ENCODE measurements at places on chromosomes 6 and 20.

DNA sequence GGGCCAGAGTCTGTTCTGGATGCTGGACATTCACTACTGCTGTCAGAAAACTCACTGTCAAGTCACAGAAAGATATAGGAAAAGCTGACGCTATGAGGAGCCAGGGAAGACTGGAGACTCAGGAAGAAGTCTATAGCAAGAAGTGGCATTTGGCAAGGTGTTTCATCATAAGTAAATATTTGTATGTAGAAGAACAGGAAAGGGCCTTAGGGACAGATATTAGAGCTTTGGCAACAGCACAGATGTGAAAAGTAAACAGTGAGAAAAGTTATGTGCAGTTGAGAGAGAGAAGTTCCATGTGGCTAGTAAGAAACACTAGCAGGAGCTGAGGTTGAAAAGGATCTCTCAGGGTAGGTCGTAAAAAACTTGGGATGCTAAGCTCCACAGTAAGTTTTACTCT lies 868.9 kb downstream of the PHF3 start:
- DNase-seq = no peak

DNA sequence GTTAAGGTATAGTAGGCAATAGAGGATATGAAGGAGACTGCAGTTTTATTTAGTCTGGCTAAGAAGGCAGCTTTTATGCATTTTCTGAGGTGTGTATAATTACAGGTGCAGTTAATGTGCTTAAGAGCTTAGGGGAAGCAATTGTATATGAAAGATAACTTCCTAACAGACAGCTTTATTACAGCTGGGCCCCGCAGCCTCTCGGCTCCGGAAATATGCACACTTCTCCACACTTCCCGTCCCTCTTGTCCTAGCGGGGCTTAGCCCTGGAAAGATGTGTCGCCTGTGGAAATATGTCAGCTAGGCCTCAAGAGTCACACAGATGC lies 178.4 kb upstream of the ARID1B start:
- no peak for DNase-seq

GRCh38 chr6:107661291-107661690 lies 162.8 kb downstream of the SCML4 start:
- DNase-seq = no peak

DNA sequence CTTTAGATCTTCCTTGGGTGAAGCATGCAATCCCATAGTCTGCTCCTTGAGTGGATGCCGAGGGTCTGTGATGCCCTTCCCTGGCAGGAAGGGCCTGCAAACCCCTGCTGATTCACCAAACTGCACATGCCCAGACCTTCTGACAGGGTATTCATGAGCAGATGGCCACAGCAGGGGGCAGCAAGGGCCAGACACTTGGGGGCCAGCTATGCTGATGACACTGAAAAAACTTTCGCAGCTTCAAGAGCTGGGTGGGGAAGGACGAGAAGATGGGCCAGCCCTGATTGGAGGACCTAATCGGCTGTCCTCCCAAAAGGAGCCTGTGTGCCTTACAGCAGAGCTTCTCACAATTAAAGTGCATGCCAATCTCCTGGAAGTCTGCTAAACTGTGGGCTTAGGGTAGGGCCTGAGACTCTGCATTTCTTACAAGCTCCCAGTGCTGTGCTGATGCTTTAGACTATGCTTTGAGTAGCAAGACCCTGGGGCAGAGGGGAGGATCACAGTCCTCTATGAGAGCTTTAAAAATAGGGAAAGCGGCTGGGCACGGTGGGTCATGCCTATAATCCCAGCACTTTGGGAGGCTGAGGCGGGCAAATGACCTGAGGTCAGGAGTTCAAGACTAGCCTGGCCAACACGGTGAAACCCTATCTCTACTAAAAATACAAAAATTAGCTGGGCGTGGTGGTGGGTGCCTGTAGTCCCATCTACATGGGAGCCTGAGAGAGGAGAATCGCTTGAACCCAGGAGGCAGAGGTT lies 15.2 kb upstream of the GDAP1L1 start:
- no peak for DNase-seq

DNA sequence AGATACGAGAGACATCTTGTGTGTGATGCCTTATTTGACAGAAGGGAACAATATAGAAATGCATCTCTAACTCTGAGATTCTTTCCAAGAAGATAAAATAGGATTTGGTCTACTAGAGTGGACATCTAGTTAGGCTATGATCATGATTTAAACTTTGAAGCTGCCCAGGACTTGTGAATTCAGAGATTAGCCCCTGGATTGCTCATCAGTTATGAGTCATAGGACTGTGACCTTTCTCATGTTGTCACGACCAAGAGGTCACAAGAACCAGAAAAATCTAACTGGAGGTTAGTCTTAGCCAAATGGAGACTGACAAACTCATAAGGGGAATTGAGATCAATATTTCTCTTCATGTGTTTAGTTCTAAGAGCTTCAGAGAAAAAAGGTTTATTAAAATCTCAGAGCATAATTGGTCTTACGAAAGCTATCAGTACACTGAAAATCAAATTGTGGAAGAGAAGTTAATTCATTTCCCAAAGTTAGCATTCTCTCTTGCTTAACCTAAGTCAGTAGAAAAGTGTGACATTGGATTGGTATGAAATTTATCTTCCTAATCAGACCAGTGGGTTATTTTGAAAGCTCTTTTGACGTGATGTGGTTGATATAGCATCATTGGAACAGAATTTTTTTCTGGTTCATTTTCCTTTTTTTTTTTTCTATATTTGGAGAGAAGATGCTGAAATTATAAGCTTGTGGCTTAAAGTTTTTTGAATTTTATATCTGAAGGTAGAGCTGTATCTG lies 245.7 kb downstream of the RNF144B start:
- no peak for DNase-seq

GRCh38 chr6:44856479-44856878 lies 469.0 kb downstream of the CDC5L start:
- no peak for DNase-seq

DNA sequence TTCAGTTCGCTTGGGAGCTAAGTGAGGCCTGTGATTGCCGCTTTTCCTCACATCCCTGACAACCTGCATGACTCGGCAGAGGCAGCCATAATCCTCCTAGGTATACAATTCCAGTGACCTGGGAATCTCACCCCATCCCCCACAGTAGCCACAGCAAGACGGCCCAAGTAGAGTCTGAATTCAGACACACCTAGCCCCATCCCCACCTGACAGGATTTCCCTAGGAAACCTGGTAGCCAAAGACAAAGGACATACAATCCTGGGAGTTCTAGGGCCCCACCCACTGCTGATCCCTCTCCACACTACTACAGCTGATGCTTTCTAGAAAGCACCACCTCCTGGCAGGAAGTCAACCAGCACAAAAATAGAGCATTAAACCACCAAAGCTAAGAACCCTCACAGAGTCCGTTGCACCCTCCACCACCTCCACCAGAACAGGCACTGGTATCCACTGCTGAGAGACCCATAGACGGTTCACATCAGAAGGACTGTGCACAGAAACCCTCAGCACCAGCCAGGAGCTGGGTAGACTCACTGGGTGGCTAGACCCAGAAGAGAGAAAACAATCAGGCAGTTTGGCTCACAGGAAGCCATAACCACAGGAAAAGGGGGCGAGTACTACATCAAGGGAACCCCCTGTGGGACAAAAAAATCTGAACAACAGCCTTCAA lies 17.9 kb upstream of the RUNX2 start:
- DNase-seq = peak; percentile 11

- DNase-seq = no peak
Observed at GRCh38 chr6:81797591-81797990, 45.1 kb upstream of the TENT5A start.

GRCh38 chr6:116087437-116088027 lies 13.1 kb upstream of the NT5DC1 start:
- DNase-seq = no peak

DNA sequence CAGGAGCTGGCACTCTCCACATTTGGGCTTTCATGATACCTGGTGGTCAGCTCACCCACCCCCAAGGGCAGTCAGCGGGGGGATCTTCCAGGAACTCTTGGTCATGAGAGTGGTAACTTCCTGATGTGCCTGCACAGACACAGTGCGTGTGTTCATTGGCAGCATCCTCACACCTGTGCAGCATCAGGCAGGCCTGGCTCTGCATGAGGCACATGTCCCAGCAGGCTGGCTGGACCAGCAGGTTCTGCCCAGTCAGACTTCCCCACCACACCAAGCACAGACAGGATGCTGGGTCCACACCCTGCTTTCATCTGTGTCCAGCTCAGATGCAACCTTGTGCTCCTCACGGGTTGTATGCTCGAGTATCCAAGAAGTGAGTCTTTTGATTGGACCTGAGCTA lies 15.7 kb upstream of the UNC93A start:
- no peak for DNase-seq

DNA sequence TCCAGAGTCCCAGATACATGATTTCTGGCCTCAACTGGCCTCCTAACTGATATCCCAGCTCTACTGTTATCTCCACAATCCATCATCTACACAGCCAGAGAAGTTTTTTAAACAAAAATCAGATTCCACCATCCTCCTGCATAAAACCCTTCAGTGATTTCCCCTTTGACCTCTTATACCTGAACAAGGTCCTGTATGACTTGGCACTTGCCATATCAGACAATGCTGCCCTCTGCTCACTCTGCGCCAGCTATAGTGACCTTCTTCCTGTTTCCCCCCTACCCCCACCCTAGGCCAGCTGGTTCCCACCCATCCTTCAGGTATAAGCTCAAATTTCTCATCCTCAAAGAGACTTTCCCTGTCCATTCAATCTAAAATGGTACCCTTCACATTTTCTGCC lies 322.2 kb downstream of the PKHD1 start:
- DNase-seq = no peak

DNA sequence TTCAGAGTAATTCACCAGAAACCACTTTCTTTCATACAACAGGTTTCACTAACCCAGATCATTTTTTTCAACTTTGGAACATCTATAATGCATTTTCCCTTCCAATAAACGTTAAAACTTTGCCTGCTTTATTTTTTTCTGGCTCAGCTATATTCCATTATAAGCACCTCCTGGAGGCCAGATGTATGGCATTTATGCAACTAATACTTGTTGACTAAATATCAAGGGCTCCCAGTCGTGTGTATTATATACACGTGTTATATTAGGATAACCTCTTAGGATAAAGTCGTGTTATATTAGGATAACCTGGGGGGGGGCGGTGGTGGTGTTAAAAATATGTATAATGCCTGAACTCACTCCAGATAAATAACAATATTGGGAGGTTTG lies 6.7 kb downstream of the OPN5 start:
- no peak for DNase-seq

- DNase-seq = no peak
Observed at GRCh38 chr6:15413466-15414234, 167.8 kb downstream of the JARID2 start.

DNA sequence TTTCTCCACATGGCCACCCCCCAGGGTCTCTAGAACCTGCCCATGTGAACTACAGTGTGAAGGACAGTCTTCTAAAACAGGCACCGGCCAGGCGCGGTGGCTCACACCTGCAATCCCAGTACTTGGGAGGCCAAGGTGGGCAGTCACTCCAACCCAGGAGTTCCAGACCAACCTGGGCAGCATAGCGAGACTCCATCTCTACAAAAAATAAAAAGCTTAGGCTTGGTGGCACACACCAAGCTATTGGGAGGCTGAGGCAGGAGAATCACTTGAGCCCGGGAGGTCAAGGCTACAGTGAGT lies 13.7 kb downstream of the ACSS1 start:
- DNase-seq = no peak

GRCh38 chr6:108838101-108838717 lies 10.0 kb upstream of the ARMC2 start:
- no peak for DNase-seq

GRCh38 chr20:62953839-62954703 lies 1.6 kb downstream of the SLC17A9 start:
- peak; percentile 78 for DNase-seq

DNA sequence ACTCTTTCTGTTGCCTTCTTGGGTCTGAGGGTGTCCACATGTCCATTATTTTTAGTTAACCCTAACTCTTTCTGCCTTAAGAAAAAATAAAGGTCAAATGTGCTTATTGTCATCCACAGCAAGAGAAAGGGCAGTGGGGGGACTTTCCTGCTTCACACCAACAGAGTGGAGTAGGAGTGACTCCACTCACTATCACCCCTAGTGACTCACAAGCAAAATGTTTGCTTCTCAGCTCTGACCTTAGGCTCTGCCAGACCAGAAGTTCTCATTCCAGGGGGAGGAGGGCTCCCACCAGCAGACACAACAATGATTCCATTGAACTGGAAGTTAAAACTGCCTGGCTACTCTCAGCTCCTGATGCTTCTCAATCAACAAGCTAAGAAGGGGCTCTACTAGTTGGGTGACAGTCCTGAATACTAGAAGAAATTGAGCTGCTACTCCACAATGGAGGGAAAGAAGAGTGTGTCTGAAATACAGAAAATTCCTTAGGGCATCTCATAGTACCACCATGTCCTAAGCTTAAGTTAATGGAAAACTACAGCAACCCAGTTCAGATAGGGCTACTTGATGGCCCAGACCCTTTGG lies 83.9 kb upstream of the AFDN start:
- DNase-seq = no peak

DNA sequence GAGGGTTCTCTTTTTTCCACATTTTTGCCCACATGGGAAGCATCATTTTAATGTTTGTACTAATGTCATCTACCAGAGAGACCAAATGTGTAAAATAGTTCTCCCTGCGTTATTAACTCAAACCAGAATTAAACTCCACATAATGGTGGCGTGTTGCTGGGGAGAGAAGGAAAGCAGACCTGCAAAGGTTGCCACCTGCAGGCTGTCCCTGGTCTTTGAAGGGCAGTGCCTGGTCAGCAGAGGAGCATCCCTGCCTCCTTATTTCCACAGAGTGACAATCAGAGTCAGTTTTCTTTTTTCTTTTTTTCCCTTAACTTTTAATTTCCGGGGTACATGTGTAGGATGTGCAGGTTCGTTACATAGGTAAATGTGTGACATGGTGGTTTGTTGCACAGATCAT lies 214.5 kb downstream of the TBX18 start:
- DNase-seq = no peak

- peak; percentile 53 for DNase-seq
Observed at GRCh38 chr6:43455531-43456428, at the start of gene DLK2. Gene DLK2 (minus strand): TSS chr6:43455548. CDS start chr6:43454825, 723 bp downstream.

GRCh38 chr6:39518221-39518620 lies 195.7 kb upstream of the KCNK16 start:
- no peak for DNase-seq

- DNase-seq = no peak
Observed at GRCh38 chr20:60237981-60238380, 279.8 kb downstream of the CDH26 start.

GRCh38 chr6:133788556-133788955 lies 100.4 kb upstream of the TCF21 start:
- no peak for DNase-seq

GRCh38 chr20:13220194-13220903 lies 725 bp upstream of the ISM1 start:
- peak; percentile 45 for DNase-seq

GRCh38 chr20:58481481-58482021 lies 33.6 kb downstream of the APCDD1L start:
- DNase-seq = peak; percentile 83

GRCh38 chr6:20034408-20034769 lies 177.9 kb downstream of the MBOAT1 start:
- DNase-seq = no peak
